Left cardiac atrium (tissue), 4 donors: ENCODE measurements at places on chromosomes 5 and 9.

DNA sequence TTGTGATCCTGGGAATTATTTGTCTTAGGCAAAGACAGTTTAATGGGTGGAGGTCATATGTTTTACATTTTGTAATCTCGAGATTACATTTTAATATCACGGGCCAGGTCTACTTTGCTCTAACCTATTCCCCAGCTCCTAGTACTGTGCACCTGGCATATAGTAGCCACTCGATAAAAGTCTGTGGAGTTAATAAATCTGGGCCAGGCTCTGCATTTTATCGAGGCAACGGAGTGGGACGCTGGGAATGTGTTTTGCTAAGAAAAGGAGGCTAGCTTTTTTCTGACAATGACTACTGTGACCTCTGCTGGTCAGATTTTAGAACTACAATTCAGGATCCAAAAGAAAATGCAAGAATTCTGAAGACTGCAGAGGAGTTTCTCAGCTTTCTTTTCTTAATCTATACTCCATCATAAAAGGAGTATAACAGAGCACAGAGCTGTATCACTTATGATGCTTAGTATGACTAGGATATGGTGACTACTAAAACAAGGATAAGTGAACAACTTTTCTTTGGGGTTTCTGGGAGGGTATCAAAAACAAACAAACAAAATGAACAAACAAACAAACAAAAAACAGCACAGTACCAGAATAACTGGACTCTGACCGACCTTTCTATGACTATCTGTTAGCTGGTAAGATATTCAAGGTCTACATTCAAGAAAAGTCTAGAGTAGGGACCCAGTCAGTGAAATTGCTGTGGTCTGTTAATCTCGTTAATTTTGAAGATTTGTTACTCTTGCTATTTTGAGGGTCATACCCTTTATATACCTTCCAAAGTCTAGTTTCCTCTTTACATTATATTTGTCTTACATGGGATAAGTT lies 46.1 kb upstream of the CER1 start:
- DNase-seq = no peak

DNA sequence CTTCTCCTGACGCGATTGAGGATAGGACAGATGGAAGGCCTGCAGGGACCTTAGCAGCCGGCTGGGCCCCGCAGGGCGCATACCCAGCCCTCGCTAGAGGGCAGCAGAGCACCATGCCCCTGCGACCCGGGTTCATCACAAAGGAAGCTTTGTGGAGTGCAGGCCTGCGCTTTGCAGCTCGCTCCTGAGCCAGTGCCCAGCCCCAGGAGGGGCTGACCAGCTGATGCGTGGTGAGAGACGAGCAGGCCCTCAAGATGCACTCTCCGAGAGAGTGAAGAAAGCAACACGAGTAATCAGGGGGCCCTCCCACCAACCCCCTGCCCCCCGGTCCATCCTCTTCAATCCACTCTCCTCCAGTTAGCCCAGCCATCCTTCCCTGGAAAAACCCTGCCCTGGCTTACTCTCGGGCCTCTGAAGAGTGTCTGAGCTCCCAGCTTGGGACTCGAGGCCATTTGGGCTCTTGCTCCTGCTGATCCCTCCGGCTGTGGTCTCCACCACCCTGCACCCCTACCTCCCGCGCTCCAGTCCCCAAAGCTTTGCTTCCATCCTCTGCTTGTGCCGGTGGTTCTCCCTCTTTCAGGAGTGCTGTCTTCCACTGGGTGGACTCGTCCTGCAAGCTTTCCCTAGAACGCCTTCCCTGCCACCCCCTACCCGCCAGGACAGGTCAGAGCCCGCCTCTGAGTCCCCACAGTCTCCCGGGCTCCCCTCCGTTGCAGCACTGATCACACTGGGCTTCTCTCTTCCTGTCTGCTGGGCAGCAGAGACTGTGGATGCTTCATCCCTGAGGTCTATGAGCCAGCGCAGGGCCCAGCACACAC lies 9.1 kb upstream of the KIF12 start:
- DNase-seq = peak; percentile 82

GRCh38 chr5:36173426-36173825 lies 21.5 kb downstream of the SKP2 start:
- DNase-seq = no peak

- DNase-seq = no peak
These were observed 153.8 kb downstream of the AUH start for GRCh38 chr9:91207729-91208418.

GRCh38 chr9:137077758-137078693 lies 709 bp downstream of the UAP1L1 start:
- no peak for DNase-seq

DNA sequence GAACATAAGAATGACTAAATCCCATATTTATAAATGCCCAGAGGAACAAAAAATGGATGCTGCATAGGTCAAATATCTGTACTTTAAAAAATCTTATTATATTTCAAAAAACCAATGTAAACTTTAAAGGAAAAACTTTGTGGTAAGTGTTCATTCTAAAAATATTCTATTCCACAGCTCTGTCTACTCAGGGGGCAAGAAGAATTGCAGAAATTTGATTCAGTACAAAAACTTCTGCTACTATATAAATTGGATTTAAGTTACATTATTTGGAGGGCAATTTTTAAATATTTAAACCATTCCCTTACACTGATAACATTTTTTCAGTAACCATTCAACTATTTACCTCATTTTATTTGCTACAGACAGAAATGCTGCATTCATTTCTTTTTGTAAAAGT lies 32.1 kb downstream of the NFIB start:
- DNase-seq = no peak

- DNase-seq = no peak
These were observed 38.8 kb upstream of the SHB start for GRCh38 chr9:38107811-38108304.

DNA sequence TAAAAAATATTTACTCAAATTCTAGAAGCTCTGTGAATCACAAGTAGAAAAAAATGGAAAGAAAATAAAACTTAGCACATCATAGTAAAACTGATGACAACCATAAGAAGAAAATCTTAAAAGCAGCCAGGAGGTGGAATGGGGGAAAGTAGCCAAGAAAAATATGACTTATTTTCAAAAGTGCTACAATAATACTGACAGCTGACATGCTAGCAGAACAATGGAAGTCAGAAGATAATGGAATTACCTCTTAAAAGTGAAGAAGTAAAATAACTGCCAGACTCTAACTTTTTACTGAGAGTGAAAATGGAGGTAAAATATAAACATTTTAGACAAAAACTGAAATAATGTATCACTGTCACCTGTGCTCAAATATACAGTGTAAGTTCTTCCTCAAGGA lies 532.2 kb upstream of the SGCD start:
- DNase-seq = no peak

DNA sequence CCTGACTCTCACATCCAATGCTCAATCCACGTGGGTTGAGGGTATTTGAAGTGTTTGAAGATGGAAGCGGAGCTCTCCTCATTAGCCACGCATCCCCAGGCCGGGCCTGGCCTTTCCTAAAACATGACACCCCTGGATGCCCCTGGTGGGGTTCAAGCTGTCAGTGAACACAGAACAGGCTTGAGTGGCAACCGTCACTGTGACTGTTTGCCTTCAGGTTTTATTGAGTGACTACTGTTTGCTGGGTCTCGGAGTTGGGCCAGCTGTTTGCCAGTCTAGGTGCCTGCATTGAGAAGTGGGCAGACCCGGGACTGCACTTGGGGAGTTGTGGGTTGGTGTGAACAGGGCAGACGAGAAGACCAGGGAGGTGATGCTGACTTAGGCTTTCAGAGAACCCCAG lies 7.8 kb upstream of the OLFM1 start:
- no peak for DNase-seq

DNA sequence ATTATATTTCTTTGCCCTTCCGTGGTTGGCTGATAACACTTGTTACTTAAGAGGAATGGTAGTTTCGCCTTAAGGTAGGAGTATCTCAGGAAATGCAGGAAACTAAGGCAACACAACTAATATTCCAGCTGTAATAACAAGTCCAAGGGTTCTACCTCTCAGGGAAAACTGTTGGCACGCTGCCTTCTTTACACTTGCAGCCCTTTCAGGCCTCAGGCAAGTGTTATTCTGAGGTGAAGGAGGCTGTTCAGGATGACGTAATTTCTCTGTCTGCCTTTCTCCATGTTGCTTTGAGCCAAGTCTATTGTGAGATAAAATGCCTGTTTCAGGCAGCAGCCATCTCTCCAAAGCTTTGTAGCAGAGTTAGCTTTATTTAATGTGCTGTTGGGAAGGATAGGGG lies 38.0 kb downstream of the VCAN start:
- peak; percentile 46 for DNase-seq

- no peak for DNase-seq
These were observed 360.6 kb downstream of the EFNA5 start for GRCh38 chr5:107310181-107310580.

DNA sequence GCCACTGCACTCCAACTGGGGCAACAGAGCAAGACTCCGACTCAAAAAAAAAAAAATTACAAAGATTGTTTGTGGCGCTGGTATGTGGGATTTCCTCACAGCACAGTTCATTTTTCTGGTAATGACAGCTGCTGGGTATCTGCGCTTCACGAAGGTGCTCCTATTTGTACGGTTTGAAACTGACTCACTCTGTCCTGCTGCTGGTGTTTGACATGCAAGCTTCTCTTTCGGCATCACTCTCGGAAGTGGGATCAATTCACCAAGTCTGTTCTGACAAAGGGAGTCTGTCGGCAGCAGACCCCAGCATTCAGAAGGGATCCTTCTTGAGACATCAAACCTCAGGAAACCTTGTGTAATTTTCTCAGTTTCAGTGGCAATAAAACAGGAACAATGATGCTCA lies 26.3 kb downstream of the MAML1 start:
- no peak for DNase-seq

DNA sequence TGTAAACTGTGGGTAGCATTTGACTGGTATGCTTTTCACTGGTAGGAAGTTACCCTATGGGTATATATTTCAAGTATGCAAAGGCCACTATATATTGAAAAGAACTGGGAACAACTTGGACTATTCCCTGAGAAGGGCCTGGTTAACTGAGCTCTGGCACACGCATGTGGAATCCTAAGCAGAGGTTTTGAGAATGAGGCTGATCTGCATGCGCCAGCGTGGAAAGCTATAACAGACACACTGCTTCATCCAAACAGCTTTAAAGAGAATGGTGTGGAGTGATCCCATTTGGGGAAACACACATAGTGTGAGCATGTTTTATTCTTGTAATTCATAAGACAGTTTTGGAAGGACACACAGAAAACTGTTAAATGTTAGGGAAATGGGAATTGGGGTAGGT lies 8.4 kb downstream of the NSG2 start:
- DNase-seq = no peak

DNA sequence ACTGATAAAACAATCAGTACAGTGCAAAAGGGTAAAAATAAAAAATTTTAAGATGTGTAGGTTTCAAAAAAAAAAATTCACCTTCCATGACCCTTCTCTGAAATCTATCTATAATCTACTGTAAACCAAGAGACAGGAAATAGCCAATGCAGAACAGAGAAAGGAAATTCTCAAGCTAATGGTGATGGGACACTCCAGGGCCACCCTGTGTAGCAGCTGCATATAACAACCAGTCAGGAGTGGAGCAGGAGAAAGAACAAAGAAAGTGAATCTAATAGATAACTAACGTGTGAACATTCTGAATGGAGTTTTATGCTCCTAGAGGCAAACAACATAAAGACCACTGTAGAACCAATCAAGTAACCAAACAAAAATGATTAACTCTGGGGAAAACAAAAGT lies 16.6 kb downstream of the SPTLC1 start:
- no peak for DNase-seq

- DNase-seq = no peak
These were observed 110.9 kb upstream of the PRRC1 start for GRCh38 chr5:127406326-127407121.

GRCh38 chr5:98656125-98656795 lies 117.2 kb upstream of the RGMB start:
- DNase-seq = no peak

DNA sequence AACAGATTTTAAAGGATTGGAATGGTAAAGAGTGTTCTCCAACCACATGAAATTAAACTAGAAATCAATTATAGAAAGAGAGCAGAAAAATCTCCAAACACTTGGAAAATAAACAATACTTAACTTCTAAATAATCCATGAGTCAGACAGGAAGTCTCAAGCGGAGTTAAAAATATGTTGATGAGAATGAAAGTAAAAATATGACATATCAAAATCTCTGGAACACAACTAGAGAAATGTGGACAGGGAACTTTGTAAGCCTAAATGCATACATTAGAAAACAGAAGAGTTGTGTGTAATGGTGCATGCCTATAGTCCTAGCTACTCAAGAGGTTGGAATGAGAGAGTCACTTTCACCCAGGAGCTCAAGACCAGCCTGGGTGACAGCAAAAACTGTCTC lies 47.9 kb upstream of the ZNF618 start:
- DNase-seq = no peak

DNA sequence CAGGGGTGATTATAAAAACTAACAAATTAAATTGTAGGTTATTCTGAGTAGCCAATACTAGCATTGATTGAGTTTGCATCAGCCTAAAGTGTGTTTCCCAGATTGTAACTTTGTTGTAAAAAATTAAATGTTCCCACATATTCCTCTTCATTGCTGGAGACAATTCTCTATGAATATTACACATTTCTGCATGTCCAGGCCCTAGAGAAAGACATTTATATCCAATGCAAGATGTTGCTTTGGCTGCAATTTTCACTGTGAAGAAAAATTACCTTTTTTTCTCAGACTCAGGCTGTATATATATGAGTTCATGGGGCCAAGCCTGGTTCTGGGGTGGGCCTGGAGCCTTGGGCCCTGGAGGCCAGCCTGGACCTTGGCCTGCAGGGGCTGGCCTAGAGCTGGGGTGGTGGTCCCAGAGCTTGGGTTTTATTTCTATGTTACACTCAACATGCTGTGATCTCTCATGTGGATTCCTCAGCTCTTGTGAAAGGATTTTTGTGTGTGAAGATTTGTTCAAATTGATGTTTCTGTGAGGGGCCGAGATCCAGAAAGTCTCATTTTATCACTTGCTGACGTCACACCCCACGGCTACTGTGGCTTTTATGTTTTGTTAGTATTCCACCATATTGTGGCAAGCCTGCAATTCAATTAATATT lies 232.5 kb downstream of the SPATA31A1 start:
- DNase-seq = no peak

GRCh38 chr9:115397591-115398312 lies 279.8 kb upstream of the TNC start:
- DNase-seq = no peak

GRCh38 chr9:127122176-127123063 lies at the start of gene ANGPTL2:
Gene ANGPTL2 (minus strand): TSS chr9:127122635. CDS start chr9:127108731, 13,904 bp downstream.
- DNase-seq = peak; percentile 94

DNA sequence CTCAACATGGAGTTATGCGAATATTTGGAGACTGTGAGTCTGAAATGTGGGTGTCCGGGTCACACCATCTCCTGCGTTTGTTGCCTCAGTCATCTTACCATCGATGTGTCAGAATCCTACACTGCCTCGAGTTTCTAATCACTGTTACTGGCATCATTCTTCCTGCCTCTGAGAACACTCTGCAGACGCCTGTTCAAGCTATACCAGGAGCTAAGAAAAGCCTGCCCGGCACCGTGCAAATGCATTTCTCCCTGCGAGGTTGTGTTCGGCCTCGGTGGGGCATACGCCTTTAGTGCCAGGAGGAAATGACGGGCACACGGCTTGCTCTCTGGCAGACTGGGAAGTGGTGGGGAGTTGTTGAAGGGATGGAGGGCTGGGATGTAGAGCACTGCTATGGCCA lies 31.2 kb upstream of the SLC25A51 start:
- DNase-seq = no peak
